NCI-H2081 (cell line): ENCODE measurements at places on chromosomes 7 and 10.

DNA sequence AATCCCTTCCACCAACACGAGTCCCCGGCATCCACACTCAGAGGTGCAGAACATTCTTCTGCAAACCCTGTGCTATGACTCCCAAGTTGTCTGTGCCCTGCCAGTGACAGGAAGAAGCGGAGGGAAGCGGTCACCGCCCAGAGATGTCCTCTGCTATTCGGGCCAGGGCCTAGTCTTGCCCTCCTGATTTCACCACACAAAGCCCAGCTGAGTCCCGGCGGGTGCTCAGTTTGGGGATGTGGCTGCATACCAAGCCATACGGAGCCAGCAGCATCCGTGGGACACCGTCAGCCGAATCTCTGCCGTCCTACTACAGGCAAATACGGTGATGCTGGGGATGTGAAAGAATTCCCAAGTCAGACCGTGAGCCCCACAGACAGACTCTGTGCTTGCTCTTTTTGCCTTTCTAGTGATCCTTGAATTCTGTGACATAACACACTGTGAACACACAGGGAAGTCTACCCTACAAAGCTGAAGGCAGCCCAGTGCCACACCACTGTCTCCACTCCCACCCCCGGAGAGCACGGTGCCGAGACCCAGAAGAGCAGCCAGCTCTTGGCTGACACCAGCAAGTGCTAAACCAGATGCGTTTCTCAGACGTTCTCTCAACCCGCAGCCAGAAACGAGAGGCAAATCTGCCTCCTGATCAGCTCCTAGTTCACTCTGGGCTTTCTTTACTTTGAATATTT is 2.0 kb downstream of the STK32C start:
- no peak for DNase-seq

- DNase-seq, result no peak
Measured at GRCh38 chr10:46250481-46250880, 36.3 kb upstream of the ANTXRL start.

- DNase-seq, result no peak
Measured at GRCh38 chr7:37483627-37484026, 35.0 kb upstream of the ELMO1 start.

- no peak for DNase-seq
Measured at GRCh38 chr10:26311383-26311940, 94.9 kb downstream of the GAD2 start.

DNA sequence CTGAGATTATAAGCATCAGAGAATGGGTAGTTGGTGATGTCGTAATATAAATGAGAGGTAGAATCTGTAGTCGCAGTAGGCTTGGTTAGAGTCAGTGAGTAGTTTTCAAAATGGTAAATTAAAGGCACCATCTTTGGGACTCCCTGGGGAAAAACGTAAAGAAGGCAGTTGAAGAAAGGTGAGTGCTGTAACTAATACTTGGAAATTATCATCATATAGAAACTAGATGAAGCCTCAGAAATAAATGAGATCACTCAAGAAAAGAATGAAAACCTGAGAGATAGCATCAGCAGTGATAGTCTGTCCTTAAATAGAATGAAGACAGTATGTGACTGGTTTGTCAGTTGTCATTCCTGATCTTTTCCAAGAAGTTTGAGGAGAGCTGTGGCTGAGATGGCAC is 23.8 kb downstream of the PALS2 start:
- DNase-seq, result no peak

- no peak for DNase-seq
Measured at GRCh38 chr10:79367426-79368189, 20.3 kb downstream of the PPIF start.

DNA sequence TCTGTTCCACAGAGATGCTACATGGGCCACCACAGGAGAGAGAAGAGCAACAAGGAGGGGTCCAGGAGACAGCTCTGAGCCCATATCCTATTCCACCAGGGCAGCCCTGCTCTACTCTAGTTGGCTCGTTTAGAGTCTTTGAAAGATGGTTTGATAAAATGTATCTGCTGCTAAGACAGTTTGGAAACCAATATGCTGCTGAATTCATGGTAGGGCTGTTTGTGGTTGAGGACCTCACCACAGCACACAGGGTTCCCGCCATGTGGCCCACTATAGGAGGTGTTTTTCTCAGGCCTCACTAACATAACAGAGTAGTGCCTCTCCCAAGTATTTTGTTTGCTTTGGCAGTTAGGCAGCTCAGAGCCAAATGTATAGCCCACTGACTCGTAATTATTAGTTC is 35.8 kb upstream of the ZC3HAV1L start:
- no peak for DNase-seq

DNA sequence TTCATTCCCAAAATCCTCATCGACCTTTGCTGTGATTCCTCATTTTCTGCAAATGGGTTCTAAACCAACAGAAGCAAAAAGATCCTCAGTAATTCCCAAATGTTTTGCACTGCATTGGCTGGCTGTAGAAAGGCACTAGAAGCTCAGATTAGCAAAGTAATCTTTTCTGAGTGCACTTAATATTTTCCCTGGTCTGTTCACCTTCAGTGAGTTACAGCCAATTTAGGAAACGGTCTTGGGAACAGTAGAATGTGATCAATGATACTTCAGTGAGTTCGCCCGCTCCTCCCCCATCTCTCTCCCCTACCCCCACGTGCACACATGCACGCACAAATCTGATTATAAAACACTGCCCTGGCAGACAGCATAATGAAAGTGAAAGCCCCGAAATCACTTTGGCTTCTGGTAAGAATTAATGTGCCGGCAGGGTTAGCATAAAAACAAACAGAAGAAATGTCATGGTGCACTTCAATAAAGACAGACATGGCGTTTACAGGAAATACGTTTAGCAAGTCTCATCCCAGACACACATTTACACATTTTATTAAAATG is 201.3 kb upstream of the CDCA7L start:
- no peak for DNase-seq

- DNase-seq, result no peak
Measured at GRCh38 chr10:100968062-100968736, 1.1 kb upstream of the SEMA4G start.

DNA sequence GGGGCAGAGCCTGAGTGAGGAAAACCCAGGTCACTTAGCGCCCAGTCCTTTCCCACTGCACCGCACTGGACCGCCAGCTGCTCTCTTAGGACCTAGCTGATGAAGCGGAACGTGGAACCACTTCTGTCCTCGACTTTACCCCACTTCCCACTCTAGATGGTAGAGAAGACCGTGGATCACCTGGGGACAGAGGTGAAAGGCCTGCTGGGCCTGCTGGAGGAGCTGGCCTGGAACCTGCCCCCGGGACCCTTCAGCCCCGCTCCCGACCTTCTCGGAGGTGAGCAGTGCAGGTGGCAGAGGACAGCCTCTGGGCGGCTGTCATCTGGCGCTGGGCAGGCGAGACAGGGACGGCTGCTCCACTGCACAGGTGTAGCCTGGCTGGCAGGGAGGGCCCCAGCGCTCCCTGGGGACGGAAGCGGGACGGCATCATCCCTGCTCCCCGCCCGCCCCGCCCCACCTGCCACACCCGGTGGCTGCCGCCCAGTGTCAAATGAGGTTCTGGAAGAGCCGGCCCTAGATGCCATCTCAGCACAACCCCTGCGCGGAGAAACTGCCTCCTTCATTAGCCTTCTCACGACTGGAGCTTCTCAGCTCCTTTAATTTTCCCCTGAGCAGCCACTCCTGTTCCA is 11.7 kb downstream of the PLAC9 start:
- DNase-seq, result no peak

DNA sequence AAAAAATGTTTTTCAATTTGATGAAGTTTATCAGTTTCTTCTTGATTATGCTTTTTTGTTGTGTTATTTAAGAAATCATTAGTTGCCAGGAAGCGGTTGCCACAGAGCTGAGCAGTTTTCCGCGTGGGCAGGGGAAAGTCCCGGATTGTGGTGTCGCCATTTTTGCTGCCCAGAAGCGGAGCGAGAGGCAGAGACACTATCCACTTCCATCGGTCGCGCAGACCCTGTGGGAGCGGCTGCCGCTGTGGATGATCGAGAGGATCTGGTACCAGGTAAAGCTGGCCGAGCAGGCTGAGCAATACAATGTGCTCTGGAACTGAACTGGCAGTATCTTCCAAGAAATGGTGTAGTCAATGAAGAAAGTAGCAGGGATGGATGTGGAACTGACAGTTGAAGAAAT is 119.8 kb downstream of the ZNF736 start:
- no peak for DNase-seq

DNA sequence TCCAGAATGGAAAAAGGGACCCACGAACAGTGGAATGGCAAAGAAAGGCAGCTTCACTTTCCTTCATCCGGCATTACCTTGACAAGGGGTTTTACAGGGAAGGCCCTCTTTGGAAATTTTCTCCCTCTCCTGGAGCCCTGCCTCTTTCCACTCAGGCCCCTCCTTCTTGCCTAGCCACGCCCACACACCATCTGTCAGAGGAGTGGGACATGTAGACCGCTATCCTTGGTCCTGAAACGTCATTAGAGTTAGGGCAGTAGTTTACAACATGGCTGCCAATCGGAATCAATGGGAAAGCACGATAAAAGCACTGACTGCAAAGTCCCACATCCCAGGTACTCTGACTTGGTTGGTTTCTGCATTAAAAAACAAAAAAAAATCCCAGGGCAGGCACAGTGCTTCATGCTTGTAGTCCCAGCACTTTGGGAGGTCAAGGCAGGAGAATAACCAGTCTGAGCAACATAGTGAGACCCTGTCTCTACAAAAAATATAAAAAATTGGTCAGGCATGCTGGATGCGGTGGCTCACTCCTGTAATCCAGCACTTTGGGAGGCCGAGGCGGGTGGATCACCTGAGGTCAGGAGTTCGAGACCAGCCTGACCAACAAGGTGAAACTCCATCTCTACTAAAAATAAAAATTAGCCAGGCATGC is 96.4 kb downstream of the MARCHF5 start:
- DNase-seq, result no peak

GRCh38 chr7:105905910-105906568 is 29.6 kb upstream of the ATXN7L1 start:
- no peak for DNase-seq

DNA sequence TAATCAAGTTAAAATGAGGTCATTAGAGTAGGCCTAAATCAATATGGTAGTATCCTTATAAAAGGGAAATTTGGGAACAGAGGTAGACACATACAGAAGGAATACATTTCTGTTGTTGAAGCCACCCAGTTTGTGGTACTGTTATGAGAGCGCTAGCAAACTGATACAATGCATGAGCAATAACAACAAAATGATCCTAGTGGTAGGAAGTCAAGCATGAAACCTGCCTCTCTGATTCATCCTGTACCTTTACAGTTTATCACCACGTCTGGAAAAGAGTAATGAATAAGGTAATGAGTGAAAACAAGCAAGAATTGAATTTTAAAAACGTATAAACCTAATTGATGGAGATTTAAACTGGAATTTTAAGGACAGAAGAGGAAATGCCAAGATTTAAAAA is 217.2 kb downstream of the PCLO start:
- DNase-seq, result no peak

DNA sequence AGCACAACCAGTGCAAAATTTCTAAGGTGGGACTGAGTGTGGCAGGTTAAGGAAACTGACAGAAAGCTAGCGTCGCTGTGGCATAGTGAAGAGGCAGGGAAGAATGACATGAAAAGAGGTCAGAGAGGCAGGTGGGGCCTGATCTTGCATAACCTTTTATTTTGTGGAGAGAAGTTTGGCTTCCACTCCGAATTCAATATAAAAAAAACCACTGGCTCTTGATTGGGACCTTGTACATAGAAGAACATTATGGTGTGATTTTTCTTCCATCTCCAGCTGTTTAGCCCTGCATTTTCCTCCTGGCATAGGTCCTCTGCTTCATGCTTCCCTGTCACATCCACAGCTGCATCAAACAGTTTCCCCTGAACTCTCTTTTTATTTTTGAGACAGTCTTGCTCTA is 170.5 kb upstream of the MEOX2 start:
- no peak for DNase-seq

DNA sequence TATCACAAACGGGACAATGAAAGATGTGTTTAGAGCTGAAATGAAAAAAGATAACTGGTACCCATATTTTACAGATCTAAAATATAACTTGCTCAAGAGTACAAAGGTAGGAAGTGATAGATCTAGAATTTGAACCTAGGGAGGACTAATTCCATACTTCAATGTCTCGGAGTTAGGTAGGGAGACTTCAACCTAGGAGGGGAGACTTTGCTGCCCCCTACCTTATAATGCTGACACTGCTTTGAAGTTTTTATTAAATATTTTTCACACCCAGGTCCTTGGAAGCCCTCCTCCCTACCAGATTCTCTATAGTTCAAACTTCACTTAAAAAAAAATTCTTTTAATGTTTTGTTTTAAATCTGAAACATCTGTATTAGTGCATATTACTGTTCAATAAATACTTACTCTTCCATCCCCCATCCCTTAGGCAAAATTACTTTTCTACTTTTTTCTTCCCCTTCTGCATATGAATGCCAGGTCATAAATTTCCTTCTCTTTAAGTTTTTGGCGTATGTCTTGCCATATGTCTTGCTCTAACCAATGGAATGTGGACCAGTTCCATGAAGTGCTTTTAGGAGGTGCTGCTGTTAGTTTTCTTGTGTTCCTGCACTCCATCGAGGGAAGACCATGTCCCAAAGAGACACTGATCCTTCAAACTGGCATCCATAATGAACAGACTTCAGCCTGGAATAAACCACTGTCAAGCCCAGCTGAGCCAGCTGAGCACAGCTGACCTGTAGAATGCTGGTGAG is 57.8 kb downstream of the MICU1 start:
- DNase-seq, result peak; percentile 2

DNA sequence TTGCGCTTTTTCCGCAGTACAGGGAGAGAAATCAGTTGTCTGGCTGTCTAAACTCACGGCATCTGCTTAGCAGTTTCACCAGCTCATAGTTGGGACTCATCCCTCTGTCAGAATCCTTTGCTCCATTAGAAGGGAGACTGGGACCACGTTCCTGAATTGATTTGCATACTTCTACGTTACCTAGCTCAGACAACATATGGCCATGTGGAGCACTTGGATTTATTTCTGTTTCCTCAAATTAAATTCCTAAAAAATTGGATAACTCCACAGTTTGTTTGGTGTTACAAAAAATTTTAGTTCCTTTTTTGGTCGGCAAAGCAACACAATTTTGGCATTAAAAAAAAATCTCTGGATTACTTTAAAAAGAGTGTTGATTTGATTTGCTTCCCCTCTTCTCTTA is 614.0 kb downstream of the AUTS2 start:
- DNase-seq, result no peak

GRCh38 chr10:36534471-36535002 is 590.9 kb upstream of the ANKRD30A start:
- no peak for DNase-seq

DNA sequence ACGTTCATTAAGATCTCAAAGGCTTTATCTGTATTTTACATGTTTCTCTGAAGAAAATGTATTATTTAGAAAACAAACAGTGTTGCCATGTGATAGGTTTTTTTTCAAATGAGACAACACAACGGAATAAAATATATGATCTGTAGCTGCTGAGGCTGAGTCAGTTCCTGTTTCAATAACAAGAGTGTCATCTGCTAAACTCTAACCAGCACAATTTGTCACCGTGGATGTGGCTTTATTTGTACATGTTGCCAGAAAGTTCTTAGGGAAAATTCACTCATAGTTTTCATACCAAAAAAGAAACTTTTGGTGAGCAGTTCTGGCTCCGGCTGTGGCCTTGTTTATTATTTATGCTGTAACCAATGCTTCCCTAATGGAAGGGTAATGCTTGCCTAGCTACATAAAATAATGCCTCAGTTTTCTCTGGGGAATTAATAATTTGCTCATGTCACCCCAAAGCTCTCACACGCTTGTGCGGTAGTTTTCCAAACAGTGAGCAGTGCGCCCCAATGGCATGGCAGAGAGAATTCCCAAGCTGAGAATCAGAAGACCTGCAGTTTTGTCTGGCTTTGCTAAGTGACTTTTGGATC is 20.3 kb upstream of the KLF6 start:
- no peak for DNase-seq

- no peak for DNase-seq
Measured at GRCh38 chr10:104033401-104033930, 52.2 kb downstream of the COL17A1 start.

- no peak for DNase-seq
Measured at GRCh38 chr7:72307566-72307965, 104.6 kb downstream of the CALN1 start.
